ENCODE measurements at places on chromosomes 11 and 22.

DNA sequence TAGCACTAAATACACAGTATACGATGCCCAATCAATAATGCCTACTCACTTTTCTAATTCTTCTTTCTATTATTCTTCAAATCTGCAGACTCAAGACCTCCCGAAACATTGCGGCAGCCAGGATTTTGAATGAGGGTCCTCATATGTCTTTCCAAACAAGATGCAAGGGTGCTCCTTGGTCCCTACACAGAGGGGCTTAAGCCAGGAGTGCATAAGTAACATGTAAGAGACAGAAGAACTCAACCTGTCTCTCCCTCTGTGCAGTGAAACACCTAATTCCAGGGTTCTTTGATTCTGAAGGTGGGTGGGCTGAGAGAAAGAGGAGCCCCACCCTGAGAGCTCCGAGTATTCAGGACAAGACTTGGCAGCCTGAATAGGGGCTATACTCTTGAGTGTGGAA, 117.6 kb downstream of the ZNF280B start:
- no peak for DNase-seq

- DNase-seq = no peak
Observed at GRCh38 chr11:132347156-132348090, 977.0 kb downstream of the NTM start.

GRCh38 chr22:43776081-43776670, 35.9 kb downstream of the EFCAB6 start:
- no peak for DNase-seq

DNA sequence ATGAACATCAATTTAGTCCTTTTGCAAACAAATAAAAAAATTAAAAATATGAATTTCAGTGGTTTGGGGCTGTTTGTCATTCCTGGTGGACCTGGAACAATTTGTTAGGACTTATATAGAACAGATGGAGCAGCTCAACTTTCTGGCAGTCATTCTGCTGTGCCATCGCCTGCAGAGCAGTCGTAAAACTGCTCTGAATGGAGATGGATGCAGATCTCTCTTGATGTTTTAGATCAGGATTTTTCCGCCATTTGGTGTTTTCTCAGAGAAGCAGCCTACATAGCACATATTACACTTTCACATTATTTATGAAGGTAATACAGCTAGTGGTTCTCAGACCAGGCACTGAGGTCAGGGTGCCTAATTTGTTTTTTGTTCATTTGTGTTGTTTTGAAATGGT, 31.8 kb upstream of the HSPA8 start:
- DNase-seq = no peak

GRCh38 chr11:116637766-116638165, 135.0 kb downstream of the BUD13 start:
- no peak for DNase-seq

Measured in NCI-H524 (cell line).